SW480 (cell line): ENCODE measurements at places on chromosomes 6 and 20.

- no peak for DNase-seq
These were observed 58.4 kb downstream of the ANKEF1 start for GRCh38 chr20:10093087-10093591.

DNA sequence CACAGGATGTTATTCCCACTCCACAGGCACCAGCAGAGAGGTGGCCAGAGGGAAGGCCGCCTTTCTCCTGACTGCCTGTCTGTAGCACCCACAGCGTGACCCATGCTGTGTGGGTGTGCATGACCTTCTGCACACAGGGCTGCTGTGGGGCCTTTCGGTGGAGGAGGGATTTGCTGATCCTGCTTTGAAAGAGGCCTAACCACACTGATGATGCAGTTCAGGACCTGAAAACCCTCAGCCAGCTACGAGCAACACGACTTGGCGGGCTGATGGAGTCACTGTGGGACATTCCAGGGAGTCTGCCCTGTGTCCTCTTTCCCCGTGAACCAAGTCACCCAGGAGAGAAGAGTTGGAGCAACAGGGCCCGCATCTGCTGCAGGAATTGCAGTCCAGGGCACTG lies 49.1 kb downstream of the SYTL3 start:
- no peak for DNase-seq

DNA sequence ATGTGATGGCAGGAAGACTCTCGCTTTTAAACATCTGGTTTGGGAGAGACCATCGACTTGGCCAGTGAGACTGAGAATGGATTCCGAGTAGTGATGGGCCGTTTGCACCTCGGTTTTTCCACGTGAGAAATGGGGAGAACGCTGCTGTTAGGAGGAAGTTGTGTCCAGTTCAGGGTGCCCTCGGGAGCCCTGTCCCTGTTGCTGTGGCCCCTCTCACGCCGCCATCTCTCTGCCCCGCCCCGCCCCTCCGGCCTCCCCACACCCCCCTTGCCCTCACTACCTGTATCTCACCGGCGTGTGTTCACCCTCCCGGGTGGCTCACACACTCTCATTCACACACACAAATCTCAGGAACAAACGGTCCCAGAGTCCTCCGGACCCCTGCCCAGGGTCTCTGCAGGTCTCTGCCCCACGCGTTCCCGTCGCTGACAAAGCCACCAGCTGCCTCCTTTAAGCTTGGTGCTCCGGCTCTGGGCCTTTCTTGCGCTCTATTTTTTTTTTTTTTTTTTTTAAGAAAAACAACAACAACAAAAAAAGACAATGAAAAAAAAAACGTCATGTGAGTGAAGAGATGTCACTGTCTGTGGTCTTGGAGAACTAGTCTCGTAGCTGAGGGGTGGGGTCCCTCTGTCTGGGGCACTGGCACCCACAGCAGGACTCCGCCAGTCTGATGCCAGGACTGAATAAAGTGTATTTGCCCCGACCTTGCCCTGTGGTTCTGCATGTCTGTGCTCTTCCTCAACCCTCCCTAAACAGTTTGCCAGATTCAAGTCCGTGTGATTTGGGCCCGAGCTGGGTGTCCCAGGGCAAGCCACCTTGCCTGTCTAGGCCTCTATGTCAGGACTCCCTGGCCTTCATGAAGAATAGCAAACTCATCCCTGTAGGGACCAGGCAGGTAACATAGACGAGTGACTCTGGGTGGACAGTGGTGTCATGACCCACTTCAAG lies 2.9 kb downstream of the SOX12 start:
- DNase-seq = no peak

GRCh38 chr6:133549371-133549801 lies 308.2 kb downstream of the EYA4 start:
- no peak for DNase-seq

DNA sequence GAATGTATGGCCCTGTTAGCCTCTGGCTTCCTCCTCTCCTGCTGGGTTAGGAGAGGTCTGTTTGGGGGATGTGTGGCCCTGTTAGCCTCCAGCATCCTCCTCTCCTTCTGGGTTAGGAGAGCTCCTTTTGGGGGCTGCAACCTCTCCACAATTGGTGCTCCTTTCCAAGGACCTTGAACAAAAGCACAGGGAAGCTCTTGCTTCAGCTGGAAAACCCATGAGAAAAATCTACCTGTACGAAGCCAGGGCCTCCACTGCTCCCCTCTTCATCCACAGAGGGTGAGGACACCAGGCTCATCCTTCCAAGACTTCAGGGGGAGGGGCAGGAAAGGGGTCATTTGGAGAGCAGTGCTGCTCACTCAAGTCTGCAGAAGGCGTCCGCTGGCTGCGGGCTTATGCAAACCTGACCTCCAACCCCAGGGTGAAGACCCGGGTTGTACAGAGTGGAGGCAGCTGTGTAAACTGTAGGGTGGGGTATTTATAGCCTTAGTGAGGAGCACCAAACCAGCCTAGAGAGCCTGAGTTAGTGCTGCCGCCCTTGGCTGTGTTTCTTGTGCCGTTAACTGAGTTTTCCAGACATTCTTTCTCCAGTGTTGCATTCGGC lies 62.1 kb downstream of the SLC24A3 start:
- DNase-seq = no peak

DNA sequence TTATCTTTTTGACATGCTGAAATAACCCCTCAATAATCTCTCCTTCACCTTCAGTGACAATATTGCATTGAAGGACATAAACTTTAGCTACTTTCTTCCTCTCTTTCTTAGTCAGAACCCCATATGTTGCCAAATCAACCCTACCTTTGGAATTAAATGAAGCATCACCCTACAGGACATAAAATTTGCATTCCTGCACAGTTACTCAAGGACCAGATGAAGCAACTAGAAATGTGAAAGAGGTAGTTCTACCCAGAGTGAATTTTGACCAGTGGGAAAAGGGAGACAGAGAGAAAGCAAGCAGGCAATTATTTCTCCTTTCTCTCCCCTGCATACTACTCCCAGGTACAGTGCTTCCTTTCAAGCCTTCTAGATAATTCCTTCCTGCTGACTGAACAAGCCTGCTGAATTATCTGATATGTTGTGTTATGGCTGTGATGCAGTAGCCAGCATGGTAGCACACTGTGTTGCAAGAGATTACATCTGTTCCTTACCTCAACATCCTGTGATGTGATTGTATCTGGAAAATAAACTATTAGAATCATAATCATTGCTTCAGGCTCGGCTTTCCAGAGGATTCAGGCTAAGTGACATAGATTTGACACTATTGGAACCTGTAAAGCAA lies 16.6 kb downstream of the TENT5A start:
- DNase-seq = no peak

DNA sequence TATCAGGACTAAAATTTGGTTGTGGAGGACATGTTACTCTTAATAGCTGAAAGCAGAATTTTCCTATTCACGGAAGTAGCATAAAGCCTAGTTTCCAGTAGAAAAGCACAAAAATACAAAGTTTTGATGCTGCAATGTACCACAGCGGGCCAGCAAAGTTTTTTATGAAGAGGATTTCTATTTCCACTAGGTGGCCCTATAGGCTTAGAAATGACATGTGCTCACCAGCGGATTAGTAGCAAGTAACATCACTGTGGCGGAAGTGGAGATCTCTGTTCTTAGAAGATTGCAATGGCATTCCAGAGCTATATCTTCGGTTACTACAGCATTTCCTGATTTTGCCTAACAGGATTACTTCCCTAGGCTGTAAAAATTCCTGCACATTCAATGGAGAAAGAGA lies 1219.0 kb upstream of the EYS start:
- DNase-seq = peak; percentile 0

DNA sequence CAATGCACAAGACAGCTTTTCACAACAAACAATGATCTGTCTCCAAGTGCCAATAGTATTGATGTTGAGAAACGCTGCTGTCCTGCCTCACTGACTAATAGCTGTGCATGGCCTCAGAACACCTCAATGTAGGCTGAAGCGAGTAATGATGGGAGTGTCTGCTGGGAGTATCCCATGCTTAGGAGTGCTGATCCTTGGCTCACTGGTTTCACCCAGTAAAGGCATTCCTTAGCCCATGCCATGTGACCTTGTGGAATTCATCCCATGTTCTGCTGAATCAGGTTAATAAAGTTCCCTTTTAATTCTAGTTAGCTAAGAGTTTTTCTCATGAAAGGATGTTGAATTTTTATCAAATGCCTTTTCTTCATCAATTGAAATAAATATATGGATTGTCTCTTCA lies 3.8 kb upstream of the WFDC12 start:
- peak; percentile 46 for DNase-seq

- DNase-seq = no peak
These were observed 246.9 kb downstream of the SOX4 start for GRCh38 chr6:21840428-21840827.

DNA sequence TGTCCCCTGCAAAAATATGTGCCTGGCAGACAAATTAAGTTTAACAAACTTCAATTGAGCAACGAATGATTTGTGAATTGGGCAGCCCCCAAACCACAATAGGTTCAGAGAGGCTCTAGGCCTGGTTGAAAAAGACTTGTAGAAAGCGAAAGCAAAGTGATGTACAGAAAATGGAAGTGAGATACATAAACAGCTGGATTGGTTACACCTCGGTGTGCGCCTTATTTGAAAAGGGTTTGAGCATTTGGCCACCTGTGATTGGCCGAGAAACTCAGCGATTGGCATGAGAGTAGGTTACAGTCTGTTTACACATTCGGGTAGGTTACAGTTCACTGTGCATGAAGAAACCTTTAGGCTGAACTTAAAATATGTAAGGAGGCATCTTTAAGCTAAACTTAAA lies 136.9 kb downstream of the CD83 start:
- DNase-seq = no peak

DNA sequence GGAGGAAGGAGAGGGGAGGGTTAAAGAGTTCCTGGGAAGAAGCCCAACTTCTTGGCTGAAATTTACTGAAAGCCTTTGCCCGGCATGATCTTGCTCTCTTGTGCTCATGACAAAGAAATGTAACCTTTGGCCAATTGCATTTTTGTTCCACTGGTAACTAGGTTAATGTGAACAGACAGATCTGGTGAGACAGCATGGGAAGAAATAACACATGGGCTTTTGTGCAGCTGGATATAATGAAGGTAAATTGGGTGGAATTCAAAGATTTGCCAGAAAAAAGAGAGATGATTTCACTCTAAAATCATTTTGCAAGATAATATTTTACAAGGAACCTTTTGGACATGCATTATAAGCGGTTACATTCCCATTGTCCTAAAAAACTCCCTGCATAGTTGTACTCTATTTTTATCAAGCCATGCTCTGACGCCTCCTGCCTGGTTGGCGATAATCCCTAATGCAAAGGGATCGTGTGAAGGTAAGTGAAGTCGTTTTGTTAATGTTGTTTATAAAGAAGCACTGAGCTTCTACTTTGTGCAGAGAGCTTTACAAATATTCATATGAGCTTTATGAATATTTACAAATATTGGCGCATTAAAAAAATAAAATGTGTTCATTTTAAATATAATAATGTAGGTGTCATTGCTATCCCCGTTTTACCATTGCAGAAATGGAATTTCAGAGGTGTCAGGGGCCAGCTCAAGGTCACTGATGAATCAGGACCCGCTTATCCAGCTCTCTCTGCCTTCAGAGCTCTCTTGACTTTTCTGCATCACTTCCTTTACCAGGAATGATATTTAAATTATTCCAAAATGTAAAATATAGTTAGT lies 161.3 kb upstream of the AGPAT4 start:
- DNase-seq = no peak

DNA sequence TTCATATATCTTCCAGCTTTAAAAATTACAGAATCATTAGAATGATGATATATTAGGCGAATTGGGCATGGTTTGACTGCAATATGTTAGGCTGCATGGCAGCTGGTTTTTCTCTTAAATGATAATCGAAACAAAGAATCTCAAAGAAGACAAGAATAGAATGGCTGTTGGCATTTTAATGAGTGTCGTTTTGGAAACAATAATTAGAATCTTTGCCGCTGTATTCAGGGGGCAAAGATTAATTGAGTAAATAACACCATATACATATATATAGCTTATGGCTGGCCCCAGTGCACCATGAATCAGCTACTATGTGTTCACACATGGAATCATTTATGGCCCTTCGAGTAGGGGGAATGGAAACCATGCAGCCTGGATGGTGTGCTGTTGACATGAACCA lies 216.2 kb downstream of the RNF144B start:
- DNase-seq = no peak

GRCh38 chr6:40473026-40473425 lies 114.1 kb downstream of the LRFN2 start:
- DNase-seq = no peak

DNA sequence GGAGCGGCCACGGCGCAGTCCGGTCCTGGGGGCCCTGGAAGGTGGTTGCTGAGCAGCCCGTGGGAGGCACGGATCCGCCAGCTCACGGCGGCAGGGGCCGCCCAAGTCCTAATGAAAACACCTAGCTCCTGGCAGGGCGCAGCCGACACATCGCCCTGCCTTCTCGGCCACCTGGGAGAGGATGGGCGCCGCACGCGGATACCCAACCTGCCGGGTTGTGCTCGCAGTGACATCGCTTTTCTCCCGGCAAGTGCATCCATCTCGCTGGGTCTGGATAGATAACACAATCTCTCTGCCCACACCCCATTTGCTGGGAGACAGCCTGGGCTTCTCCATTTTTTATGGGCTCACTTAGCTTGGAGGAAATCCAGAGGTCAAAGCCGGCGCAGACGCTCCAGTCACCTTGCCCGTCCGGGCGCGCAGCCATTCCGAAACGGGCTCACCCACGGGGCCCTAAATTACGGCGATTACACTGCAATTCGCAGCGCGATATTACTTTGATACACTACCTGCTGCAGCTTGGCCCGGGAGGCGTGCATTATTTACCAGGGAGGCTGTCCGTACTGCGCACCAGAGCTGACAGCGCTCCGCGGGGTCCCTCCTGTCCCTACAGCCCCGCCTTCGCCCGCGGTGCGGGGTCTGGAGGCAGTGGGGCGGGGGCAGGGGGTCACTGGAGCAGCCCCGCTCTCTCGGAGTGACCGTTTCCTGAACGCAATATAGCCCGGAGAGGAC lies 36.2 kb upstream of the CCDC167 start:
- DNase-seq = no peak

- no peak for DNase-seq
These were observed 172.5 kb downstream of the HS3ST5 start for GRCh38 chr6:114170372-114170771.

DNA sequence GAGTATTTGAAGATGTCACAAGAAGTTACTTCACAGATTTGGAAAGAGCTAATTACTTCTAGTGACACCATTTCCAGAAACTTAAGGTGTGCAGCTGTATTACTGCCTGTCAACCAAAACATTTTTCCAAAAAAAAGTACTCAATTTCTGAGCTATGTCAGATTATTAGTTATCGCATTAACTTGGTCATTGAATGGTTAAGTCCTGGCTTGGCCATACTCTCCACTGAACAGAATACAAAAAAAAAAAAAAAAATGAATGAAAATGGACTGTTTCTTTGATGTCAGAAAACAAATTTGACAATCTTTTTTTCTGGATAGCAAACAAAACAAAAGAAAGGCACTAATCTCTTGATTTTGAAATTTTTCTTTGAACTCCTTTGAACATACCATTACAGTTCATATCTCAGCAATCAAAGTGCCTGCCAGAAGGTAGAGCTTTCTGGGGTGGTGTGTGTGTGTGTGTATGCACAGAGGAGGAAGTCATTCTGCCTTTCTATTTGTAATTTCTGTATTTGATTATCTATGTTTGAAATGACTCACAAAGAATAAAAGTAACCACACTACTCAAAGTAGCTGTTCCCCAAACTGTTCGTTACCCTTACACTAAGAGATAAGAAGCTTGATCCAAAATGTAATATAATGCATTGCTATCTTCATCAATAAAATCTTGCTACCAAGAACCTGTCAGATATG lies 210.8 kb upstream of the FUT9 start:
- DNase-seq = no peak
